ENCODE measurements at places on chromosomes 2 and 18.

GRCh38 chr18:22088029-22088428 is 81.4 kb upstream of the GATA6 start:
- no peak for DNase-seq

GRCh38 chr2:37306024-37306423 is 18.6 kb downstream of the PRKD3 start:
- no peak for DNase-seq

DNA sequence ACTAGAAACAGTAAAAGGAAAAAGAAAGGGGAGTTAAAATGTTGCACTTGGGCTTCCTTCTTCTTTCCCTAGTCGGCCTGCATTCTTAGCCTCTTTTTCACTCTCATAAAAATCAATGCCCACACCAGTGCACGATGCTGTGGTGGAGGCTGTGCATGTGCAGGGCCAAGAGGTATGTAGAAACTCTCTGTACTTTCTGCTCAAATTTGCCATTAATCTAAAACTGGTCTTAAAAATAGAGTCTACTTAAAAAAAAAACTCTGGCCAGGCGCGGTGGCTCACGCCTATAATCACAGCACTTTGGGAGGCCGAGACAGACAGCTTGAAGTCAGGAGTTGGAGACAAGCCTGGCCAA is 11.1 kb downstream of the TRAPPC8 start:
- no peak for DNase-seq

GRCh38 chr2:230412371-230412711 is 3.7 kb upstream of the SP100 start:
- DNase-seq = no peak

- no peak for DNase-seq
Observed at GRCh38 chr18:68438983-68439382, 275.9 kb downstream of the TMX3 start.

GRCh38 chr2:211084352-211084751 is 528.0 kb downstream of the CPS1 start:
- no peak for DNase-seq

GRCh38 chr18:74082742-74083556 is 64.7 kb downstream of the FBXO15 start:
- DNase-seq = no peak

GRCh38 chr2:41909584-41909983 is 138.2 kb upstream of the PKDCC start:
- no peak for DNase-seq

GRCh38 chr2:42105330-42106256 is 57.8 kb downstream of the PKDCC start:
- DNase-seq = peak; percentile 20

GRCh38 chr18:926946-927345 is 22.3 kb downstream of the ADCYAP1 start:
- DNase-seq = no peak

DNA sequence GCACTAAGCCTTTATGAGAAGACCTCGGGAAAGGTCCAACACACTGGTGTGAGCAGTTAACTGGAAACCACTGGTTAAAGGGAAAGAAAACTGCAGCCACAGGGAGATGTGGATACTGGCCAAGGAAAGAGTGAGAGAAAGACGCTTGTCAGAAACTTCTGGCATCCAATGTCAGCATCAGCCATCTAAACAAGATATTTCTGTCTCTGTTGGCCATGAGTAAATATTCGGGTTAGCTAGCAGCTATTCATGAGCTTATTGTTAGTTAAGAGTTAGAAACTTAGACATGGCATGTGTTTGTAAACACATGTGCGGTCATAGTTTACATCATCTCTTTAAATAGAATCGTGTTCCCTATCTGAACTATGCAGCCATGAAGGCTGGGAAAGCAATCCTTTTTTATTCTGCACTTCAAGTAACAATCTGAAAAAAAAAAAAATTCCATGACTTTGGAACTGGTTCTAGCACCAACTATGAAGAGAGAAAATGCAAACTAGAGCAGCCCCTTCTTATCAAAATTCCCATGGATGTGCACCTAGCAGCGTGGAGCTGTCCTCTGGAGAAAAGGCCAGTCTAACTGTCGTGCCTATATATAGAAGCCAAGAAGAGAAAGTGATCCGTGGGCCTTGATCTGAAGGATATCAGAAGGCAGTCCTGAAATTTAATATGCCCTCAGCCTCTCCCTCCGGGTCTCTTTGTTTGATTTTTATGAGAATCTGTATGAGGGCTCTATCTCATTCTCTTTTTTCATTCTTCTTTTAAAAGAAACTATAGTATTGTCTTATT is 84.0 kb upstream of the RFX8 start:
- DNase-seq = no peak

- DNase-seq = no peak
Observed at GRCh38 chr2:218964041-218964771, 4.7 kb downstream of the CDK5R2 start.

- no peak for DNase-seq
Observed at GRCh38 chr2:164859251-164859818, 17.7 kb upstream of the COBLL1 start.

GRCh38 chr18:2535419-2535910 is 35.8 kb downstream of the METTL4 start:
- DNase-seq = no peak

DNA sequence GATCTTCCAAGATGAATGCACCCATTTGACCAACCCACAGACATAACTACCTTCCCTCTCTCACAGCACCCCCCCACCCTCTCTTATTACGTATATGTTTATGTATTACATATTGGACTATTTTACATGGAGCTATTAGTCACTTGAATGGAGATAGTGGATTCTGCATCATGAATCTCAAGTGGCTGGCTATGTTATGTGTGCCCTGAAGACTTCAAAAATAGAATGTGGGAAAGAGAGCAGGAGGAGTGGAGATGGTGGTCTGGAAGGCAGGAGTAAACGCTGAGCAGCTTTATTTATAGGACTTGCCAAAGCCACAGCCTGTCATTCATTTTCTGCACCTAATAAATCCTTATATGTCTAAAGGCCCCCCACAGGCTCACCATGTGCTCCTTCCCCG is 4.9 kb downstream of the ANTXR1 start:
- DNase-seq = no peak

Measured in esophagus squamous epithelium (tissue), 5 donors.